ENCODE measurements at places on chromosomes 2 and 18.
A peak's percentile ranks its signal among the peaks of the same experiment; 100 is the strongest.

- DNase-seq = no peak
Observed at GRCh38 chr2:134146161-134146560, 107.7 kb upstream of the MGAT5 start.

DNA sequence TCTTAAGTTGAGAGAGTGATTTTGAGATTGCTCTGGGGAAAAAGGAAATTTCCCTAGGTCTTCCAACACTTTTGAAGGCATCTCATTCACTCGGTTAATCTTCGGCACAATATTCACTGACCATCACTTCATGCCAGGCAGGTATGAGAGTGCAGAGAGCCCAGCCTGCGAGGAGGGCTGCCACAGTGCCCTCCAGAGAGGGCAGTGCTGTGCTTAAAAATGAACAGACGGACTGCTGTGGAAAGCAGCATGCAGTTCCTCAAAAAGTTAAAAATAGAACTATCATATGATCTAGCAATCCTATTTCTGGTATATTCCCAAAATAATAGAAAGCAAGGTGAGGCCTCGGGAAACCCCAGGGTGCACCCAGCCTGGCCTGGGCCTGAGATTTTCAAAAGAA, 374.9 kb upstream of the RAB6C start:
- no peak for DNase-seq

DNA sequence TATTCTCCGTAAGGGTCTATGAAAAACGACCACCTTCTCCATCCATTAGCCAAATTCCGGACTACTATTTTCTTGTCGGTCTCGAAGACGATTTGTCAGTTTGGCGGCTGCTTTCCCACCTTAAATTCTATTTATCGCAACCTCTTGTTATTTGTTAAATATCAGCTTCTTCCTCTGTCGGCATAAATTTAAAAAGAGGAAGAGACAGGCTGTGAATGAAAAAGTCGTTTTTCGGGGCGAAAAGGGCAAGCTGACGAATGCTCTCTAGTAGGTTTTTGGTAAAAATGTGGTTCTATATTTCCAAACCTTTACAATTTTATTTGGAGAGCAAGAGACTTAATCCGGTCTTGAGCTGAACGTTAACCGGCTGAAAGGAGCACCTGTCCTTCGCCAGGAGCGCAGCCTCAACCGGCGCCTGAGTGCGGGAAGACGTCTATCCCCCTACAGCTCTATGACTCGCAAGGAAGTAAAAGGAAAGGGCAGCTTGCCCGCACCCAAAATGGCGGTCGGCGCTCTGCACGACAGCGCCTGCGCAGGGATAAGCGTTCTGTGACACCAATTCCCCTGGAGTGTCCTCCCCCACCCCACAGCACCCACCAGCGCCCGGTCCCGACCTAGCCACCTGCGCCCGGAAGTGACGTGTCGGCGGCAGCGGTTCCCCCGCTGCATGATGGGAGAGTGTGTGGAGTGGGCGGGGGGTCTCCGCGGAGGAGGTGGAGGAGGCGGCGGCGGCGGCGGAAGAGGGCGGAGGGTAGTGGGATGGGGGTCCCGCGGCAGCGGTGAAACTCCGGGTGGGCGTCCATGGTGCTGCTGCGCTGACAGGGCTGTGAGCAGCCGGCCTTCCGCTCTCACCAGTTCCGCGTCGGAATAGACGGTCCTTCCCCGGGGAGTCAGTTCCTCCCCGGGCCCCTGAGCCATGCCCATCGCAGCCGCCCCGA, at the start of gene AFTPH:
Gene AFTPH (plus strand): TSS at position 663 of the 938 bp plus-strand sequence. CDS start 27,147 bp downstream, outside the sequence.
- peak; percentile 99 for DNase-seq

GRCh38 chr18:22086973-22087372, 82.4 kb upstream of the GATA6 start:
- no peak for DNase-seq

Measured in muscle of back (tissue), 13 donors.